Activated naive CD4-positive, alpha-beta T cell (primary cell): ENCODE measurements at places on chromosomes 2 and 18.
A peak's percentile ranks its signal among the peaks of the same experiment; 100 is the strongest.

DNA sequence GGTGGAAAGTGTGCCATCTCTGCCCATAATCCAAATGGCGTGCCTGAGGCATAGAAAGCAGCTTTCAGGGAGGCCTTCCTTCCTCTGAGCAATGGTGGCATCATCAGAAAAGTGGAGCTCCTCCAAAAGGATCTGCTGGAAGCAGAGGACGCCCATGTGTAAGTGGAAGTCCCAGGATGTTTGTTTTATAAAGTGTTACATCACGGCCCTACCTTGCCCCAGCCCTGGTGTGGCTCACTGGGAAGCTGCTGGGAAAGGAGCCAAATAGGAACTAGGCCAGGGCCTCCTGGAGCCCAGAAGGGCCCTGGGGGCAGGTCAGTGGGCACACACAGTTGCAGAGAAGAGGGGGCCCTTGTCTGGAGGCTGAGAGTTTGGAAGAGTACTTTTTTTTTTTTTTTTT lies 4.2 kb upstream of the ODC1 start:
- no peak for DNase-seq

- no peak for DNase-seq
These were observed 143.0 kb downstream of the CELF4 start for GRCh38 chr18:37422596-37422995.

GRCh38 chr2:174870787-174871186 lies 106.5 kb upstream of the CHRNA1 start:
- no peak for DNase-seq

DNA sequence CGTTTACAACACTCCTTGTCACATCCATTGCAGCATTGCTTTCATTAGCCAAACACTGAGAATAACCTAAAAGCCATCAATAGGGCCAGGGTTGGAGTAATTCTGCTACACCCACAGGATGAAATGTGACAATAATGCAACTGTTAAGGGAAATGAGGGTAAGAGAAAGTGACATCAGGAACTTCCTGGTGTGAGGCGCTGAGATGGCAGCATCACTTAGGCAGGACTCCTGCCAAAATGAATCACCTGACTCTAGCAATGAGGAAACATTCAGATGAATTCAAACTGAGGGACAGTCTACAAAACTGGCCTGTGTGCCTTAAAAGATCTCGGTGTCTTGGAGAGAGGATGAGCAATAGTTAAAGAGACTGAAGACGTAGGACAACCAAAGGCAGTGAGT lies 115.6 kb upstream of the AGAP1 start:
- DNase-seq = no peak

DNA sequence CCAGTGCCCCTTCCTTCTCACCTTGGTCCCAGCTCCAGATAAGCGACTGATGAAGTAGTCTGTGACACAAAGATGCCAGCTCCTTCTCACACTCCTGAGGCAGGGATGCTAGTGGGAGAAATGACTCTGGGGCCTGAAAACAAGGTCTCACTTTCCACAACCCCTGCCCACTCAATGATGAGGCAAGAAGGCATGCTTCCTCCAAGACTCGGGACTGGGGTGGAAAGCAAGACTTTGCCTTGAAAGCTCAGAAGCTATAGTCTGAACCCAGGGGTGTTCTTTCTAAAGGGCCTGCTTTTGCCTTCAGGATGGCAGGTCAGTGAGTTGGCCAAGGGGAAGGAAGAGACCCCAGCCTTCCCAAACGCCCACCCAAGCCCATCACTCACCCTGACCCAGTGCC lies 1.4 kb downstream of the CCDC142 start:
- no peak for DNase-seq

- DNase-seq = no peak
These were observed 49.4 kb downstream of the TGOLN2 start for GRCh38 chr2:85278361-85278760.

- no peak for DNase-seq
These were observed 453.4 kb downstream of the BCL11A start for GRCh38 chr2:60100034-60100433.

GRCh38 chr2:109066917-109067597 lies 61.9 kb upstream of the SH3RF3 start:
- DNase-seq = no peak

- DNase-seq = no peak
These were observed 34.8 kb upstream of the CCDC102B start for GRCh38 chr18:68763083-68763482.

GRCh38 chr2:161068670-161069069 lies 91.6 kb upstream of the TANK start:
- DNase-seq = no peak

DNA sequence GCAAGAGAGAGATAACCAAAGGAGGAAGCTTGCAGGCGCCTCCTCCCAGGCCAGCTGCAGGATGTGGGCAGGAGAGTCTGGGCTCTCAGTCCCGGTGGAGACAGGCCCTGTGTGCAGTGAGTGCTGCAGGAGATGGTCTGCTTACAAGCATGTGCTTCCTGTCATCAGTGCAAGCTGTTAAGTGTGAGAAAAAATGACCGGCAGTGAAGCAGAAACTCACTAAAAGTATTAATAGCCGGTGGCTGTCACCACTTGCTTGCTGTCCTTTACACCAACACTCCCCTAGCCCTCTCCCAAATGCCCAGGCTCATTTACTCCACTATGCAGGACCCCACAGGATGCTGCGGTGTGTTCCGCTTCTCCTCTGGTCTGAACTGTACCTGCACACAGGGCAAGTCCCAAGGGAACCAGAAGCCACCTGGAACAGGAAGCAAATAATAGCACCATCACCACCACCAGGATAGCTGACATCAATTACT lies 435.6 kb upstream of the HS6ST1 start:
- DNase-seq = no peak

- DNase-seq = no peak
These were observed 115.8 kb upstream of the DTNA start for GRCh38 chr18:34594266-34594665.

DNA sequence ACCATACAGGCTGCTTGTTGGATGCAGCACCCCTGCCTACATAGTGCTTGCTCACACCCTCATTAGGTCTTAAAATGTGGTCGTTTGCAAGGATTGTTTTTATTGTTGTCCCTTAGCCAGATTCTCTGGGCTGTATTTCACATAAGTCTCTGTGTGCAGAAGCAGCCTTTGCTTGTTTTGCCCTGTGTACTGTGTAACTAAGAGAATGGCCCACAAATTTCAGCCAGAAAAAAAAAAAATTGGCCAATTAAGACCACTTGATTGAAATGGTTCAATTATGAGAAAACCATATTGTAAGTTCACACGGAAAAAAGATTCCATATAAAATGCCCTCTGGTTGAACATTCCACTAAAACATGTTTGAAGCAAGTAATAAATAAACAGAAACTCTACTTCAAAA lies 377.1 kb upstream of the SOX11 start:
- DNase-seq = no peak

DNA sequence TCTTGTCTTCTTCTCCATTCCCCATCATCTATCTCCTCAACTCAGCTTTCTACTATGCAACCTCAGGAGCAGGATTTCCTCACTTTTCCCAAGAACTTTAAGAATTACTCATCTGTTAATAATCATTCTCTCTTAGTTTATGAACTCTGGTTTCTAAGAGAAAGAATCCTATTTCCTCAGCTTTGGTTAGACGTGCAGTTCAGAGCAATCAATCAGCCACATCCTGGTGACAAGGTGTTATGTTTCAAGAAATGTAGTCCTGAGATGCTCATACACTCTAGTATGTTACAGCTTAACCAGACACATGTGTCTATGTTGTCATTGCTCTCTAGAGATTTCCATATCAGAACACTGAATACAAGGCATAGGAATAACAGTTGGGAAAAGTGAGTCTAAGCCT lies 277.9 kb downstream of the MBD2 start:
- DNase-seq = no peak

DNA sequence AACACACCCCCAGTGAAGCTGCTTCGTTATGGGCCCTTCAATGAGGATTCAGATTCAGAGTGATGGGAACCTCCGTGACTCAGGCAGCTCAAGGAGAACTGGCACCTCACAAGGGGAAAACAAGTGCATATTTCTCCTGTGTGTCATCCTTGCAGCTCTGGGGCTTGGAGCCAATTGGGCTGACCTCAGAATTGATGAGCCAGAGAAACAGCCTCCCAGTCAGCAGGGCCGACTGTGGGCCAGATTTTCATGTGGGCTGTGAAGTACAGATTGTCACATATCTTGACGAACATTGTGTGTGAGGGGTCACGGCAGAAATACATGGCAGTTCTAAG lies 189.6 kb upstream of the SP5 start:
- no peak for DNase-seq

GRCh38 chr18:58863539-58864145 lies 1.0 kb upstream of the ZNF532 start:
- DNase-seq = peak; percentile 20

- DNase-seq = no peak
These were observed 94.5 kb downstream of the ZBTB7C start for GRCh38 chr18:48314690-48315089.

DNA sequence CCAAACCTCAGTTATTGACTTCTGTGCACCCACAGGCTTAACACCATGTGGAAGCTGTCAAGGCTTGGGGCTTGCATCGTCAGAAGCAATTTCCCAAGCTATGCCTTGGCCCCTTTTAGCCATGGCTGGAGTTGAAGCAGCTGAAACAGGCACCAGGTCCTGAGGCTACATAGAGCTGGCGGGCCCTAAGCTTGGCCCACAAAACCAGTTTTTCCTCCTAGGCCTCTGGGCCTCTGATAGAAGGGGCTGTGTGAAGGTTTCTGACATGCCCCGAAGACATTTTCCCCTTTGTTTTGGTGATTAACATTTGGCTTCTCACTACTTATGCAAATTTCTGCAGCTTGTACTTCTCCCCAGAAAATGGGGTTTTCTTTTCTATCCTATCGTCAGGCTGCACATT lies 9.1 kb upstream of the TMX3 start:
- DNase-seq = no peak

- DNase-seq = no peak
These were observed 141.9 kb upstream of the LGALSL start for GRCh38 chr2:64311948-64312621.

- no peak for DNase-seq
These were observed 20.1 kb downstream of the CAPN13 start for GRCh38 chr2:30786923-30787685.

DNA sequence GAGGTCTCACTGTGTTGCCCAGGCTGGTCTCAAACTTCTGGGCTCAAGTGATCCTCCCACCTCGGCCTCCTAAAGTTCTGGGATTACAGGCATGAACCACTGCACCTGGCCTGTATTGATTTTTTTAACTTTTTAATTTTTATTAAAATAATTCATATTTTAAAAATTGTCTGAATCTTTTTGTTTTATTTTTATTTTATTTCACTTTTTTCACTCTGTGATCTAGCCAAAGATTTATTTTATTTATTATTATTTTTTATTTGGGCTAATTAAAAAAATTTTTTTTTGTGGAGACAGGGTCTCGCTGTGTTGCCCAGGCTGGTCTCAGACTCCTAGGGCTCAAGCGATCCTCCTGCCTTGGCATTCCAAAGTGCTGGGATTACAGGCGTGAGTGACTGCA lies 14.1 kb downstream of the UGGT1 start:
- DNase-seq = no peak

- no peak for DNase-seq
These were observed 52.9 kb downstream of the OSBPL6 start for GRCh38 chr2:178247250-178247649.

DNA sequence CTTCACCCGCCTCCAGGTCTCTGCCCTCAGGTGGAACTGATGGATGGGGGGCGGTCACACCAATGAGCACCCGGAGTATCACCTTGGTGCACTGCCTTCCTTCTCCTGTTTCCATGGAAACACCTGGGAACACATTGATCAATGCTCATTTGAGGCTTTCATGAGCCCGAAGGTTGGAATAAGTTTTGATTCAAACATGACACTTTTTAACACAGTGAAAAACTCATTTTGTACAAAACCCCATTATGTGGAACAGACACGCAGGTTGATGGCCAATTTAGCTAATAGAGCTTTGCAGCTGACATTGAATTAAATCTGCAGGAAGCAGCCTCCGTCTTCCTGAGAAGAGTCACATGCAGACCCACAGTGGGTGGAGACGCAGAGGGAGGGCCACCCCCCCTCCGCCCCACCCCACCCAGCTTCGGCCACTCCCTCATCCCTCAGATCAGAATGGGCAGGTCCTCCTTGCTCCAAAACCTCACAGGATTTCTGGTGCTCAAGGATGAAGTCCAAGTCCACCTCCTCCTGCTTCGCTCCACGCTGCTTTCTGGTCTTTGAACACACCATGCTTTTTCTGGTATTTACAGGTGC lies 96.0 kb upstream of the MYCN start:
- DNase-seq = no peak

DNA sequence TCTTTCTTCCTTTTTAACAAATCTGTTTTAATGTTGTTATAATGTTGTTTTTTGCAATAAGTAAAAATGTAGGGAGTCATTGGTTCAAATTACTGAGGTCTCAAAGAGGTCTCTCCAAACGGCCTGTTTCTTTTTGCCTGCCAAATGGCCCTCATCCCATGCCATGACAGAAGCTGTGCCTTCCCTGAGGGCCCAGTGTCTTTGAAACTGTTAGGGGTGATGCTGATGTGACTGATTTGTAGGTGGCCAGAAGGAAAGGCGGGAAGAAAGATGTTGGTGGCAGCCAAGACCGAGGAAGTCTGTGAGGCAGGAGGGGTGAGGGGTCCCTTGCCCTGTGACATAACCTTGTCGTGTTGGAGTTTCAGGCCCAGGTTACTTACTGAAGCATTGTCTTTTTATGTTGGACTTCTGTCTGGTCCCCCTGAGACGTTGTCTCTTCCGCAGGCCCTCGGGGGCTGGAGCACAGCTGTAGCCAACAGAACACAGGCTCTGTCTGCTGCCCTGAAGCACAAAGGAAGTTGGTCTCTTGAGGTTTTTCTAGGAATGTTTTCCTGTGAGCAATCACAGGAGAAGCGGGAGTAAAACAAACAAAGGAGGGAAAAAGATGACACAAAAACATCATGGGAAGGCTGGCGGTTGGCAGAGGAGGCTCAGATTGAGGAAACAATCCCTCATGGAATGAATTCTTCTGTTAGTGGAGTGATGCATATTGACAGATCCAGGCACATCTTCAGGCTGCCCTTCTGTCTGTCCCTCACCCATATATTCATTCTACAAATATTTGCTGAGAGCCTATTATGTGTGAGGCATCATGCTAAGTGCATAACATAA lies 4.9 kb upstream of the ST3GAL5 start:
- DNase-seq = no peak

DNA sequence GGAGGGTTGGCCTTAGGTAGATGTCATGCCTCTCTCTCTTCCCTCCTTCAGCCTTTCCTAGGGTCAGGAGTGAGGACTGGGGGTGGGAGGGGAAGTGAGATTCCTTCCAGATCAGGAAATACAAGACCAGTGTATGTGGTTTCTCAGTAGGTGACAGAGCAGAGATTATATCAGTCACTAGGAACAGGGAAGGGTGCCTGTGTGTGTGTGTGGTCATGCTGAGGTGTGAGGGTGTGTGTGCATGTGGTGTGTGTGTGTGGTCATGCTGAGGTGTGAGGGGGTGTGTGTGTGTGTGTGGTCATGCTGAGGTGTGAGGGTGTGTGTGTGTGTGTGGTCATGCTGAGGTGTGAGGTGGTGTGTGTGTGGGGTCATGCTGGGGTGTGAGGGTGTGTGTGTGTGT lies 259.8 kb downstream of the LOXHD1 start:
- DNase-seq = no peak

GRCh38 chr2:141899740-141900139 lies 231.1 kb downstream of the LRP1B start:
- DNase-seq = no peak

GRCh38 chr2:230865307-230865765 lies 594 bp downstream of the ITM2C start:
- no peak for DNase-seq
